Right ventricle myocardium superior (tissue), 1 donor: ENCODE measurements at places on chromosomes 16 and 17. TPM values are rescaled to one million over a fixed set of nuclear protein-coding genes. Genes with fewer than 3 reads are reported as not detected.

DNA sequence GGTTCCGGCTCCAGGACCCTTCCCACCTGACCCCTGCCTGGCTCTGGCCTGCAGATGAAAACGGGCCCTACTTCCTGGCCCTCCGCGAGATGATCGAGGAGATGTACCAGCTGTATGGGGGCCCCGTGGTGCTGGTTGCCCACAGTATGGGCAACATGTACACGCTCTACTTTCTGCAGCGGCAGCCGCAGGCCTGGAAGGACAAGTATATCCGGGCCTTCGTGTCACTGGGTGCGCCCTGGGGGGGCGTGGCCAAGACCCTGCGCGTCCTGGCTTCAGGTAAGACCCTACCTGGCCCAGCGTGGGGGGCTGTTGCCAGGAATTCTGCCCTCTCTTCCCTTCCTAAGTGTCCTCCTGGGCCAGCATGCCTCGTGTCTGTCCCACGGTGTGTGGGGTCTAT is 8.6 kb upstream of the SLC7A6 start:
- peak; percentile 32 for DNase-seq

DNA sequence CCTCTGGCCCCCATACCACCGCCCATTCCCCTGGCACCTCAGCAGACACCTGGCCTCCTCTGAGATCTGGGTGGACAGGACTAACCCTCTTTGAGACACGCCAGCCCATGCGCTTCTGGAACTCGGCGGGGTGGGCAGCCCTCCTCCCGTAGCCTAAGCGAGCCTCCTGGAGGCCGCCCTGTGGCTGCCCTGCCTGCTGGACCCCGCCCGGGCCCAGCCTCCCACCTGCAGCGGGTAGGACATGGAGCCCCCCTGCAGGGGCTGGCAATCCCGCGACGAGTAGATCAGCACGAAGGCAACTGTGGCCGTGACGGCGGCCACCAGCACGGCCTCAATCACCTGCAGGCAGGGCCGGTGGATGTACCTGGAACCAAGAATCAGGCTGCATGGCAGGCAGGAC is 8.2 kb upstream of the CCDC154 start:
- DNase-seq = no peak

DNA sequence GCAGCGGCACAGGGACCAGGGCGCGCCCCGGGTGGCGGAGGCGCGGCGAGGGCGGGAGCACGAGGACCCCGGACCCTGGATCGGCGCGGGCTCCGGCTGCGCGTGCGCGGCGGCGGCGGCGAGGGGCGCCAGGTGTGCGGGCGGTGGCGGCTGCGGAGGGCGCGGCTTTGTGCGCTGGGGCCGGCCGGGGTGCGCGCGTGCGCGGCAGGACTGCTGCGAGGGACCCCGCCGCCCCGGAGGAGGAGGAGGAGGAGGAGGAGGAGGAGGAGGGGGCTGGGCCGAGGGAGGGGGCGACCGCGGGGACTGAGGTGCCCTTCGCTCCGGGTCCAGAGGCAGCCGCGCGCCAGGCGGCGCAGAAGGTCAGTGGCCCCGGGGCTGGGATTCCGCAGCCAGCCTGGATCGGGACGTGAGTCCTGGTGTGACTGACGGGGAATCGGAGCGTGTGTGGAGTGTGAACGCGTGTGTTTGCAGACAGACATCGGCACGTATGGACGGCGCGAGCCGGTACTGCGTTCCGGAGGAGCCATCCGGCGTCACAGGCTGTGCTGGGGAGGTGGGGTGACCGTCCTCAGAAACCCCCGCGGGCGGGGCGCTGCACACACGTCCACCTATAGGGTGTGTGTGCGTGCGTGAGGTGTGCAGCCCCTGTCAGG is 19.5 kb upstream of the RAP1GAP2 start:
- no peak for DNase-seq

GRCh38 chr17:41932816-41933389 is 2.5 kb downstream of the ODAD4 start:
- DNase-seq = no peak

DNA sequence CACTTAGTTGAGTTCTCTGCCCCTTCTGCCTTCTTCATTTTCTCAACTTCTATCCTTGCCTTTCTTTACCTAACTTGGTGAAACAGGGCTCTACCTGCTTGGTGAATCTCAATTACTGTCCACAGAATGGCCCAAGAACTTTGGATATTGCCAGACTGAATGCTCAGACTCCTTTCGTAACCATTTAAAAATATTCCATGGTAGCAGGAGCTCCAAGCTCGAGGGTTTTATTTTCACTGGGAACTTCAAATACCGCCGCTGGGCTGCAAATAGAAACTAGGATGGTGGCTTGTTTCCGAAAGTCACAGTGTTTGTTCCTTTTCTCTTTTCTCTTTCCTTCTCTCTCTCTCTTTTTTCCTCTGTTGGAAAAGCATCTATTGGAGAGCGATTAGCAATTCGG is 13.2 kb downstream of the TMEM100 start:
- no peak for DNase-seq

Gene FBXW10
- total RNA-seq = 0.24 TPM

Gene GGA3
- 22.3 TPM for total RNA-seq

DNA sequence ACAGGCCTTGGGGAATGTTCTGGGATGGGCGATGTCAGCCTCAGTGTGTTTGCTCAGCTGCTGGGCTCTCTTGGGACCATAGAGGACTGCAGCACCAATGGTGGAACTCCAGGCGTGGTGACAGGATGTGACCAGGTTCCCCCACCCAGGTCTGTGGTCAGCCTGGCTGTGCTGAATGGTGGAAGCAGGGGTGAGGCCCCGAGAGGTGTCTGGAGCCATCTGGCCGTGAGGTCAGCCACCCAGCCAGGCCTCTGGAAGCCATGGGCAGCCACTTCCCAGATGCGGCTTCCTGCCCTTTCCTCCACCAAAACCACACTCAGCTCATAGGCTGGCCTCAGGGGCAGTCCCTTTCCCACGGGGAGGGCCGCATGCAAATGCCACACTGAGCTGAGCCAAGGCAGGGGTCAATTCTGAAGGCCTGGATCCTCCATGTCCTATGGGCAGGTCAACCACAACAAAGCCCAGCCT is 7.8 kb upstream of the MAPK7 start:
- peak; percentile 76 for DNase-seq

DNA sequence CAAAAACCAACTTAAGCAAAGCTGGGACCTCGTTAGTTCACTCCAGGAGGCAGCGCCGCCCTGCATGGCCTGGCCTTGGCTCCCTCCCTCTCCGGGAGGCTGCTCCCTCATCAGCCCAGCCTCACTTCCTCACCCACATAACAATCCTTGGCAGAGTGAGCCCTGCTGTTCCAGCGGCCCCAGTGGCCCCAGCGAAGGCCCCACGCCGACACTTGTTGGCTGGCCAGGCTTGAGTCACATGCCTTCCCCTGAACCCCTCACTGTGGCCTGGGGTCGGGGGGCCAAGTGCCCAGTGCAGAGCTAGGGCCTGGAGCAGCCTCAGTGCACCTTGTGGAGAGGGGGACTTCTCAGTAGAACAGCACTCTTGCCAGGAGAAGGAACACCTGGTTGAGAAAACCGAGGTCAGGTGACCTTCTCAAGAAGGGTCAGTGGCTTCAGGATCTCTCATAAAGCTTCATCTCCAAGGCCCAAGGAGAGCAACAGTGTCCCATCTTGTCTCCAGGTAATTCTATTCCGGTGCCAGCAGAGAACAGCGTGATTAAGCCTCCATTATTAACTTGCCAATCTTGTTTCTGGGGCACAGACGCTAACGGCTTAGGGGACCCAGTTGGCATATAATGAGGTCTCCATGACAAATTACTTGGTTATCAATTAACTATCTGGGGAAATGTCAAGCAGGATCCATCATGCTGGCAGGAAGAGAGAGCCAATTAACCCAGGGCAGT is 26.8 kb downstream of the ENDOV start:
- no peak for DNase-seq

Gene SECTM1
- 4.3 TPM for total RNA-seq

Gene HSPB9
- total RNA-seq = 0.11 TPM

DNA sequence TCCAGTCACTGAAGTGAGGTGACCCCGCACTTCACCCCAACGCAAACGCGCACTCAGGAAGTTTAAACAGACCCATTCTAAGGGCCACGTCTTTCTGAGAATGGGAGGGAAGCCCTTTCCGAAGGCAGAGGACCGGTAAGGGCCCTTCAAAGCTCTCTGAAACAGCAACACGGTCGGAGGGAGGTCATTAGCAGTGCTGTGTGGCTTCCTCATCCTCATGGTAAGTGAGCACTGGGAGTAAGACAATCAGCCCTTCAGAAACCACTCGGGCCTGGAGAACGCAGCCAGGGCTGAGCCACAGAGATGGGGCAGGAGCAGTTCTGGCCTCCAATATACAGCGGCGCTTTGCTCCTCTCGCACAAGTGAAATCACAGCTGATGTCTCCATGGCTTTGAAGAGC is 23.7 kb downstream of the SRL start:
- no peak for DNase-seq

Gene GPR179
- total RNA-seq = 0.16 TPM

DNA sequence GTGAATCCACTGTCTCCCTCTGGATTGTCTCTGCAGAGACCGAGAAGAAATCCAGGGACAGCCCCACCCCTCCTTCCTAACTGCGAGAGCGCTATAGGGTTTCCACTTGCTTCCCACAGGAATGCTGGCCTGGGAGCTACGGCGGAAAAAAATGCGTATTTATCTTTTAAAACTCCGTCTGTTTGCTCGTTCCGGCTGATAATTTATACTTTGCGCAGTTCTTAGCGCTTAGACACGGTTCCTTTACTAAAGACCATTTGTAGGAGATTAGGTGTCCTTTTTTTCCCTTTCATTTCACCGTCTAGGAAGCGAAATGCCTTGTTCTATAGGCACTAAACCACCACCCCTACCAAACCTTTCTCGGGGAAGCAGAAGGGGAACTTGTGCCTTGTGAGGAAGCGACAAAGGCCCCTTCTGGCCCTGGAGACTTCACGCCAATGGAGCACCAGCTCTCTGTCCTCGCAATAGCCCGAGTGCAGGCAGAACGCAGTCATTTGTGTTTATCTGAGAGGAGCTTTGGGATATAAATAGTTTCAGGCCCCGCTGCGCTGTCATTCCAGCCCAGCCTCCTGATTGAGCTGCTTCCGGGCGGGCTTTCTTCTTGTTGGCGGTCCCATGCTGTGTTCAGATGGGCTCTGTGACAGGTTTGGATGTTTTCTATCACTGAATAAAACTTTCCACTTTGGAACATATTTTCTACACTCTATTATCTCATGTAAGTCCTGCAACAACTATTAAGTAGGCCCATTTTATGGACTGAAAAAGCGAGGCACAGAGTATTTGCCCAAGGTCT is 791 bp upstream of the SUPT4H1 start:
- DNase-seq = peak; percentile 60
